GF-D8 (cell line): ENCODE measurements at places on chromosomes 13 and 19.

DNA sequence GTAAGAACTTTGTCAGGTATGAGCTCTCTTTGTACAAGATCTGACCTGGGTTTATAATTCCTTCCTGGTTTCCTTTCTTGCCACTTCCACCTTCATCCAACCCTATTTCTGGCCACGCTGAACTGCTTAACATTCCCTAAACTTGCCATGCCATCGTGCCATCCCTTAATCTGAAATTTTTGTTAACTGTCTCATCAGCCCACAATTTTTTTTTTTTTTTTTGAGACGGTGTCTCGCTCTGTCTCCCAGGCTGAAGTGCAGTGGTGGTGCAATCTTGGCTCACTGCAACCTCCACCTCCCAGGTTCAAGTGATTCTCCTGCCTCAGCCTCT, 144.6 kb downstream of the GGACT start:
- no peak for DNase-seq

DNA sequence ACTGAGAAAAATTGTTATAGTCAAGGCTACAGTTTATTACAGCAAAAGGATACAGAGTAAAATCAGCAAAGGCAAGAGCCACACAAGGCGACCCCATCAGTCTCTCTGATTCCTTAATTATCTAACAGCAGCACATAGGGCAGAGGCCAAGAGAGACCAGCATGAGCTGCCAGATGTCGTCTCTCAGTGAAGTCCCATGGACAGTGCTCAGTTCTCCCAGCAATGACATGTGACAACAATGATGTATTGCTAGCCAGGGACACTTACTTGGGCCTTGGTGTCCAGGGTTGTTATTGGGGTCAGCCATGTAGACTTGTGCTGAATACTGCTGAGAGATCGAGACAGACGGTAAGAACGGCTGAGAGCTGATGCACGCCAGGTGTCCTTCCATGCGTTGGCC, 22.3 kb downstream of the ZSWIM9 start:
- DNase-seq = no peak

GRCh38 chr19:18731562-18732008, 48.1 kb downstream of the CRTC1 start:
- no peak for DNase-seq

GRCh38 chr13:110229905-110230563, 76.9 kb downstream of the COL4A1 start:
- DNase-seq = no peak

- peak; percentile 39 for DNase-seq
Observed at GRCh38 chr13:108363666-108364065, 94.1 kb downstream of the TNFSF13B start.

DNA sequence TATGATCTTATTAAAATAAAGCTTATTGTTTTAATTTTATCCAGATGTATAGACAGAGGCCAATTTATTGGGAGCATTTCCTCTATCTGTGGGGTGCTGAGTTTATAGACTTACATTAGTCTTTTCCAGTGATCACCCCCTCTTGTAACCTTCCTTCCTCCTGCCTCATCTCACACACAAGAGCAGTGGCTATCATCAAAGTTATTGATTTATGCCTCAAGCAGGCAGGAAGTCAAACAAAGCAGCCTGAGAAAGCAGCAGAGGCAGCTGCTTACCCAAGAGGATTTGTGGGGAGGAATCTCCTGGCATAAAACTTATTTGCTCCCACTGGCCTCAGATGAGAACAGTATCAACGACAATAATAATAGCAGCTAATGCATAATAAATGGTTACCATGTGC, 26.3 kb upstream of the DCLK1 start:
- DNase-seq = no peak

- no peak for DNase-seq
Observed at GRCh38 chr13:106514928-106515634, 20.4 kb downstream of the EFNB2 start.

DNA sequence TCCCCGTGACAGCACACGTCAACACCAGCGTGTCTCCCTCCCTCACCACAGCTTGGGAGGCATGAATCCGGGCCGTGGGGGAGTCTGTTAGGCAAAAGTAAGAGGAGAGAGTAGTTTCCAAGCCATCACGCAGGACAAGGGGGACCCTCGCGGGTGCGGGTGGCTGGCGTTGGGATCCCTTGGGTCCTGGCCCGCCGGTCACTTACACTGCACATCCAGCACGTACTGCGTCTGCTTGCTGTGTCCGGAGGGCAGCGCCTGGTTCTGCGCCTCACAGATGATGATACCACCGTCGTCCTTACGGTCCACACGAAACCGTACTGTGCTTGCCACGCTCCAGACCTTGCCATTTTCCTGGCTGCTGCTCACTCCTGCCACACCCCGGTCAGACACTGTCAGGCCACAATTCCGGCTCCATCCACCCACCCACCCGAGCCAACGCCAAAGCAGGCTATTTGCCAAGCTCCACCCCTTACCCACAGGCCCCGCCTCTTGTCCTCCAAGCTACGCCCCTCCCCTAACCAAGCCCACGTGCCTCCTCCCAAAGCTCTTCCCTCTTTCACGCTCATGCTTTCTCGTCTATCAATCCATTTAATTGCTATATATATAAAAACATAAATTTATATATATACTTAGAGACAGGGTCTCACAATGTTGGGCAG, 6.6 kb upstream of the ZNF428 start:
- DNase-seq = peak; percentile 9

- DNase-seq = no peak
Observed at GRCh38 chr19:28063702-28064101, 1149.2 kb downstream of the UQCRFS1 start.

DNA sequence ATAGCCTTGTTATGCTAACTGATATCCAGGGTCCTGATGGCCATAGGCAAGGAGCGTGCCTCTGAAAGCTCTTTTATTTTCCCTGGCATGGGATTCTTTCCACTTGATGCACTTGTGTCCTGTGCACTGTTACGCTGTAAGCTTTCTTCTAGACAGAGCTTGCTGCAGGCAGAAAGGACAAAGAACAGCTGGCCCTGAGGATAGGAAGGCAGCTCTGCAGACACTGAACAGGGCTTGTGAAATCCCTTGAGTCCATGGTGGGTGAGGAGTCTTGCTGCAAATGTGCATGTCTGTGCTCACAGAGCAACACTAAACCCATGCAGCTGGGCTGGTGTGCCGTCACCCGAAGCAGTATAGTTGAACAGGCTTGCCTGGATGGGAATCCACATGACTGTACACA, 126.6 kb downstream of the AKAP11 start:
- no peak for DNase-seq

- no peak for DNase-seq
Observed at GRCh38 chr13:111282425-111282824, 38.0 kb upstream of the TEX29 start.

GRCh38 chr19:39792999-39793546, 14.4 kb downstream of the LEUTX start:
- DNase-seq = no peak

- DNase-seq = no peak
Observed at GRCh38 chr19:41998246-41999020, 4.4 kb upstream of the ATP1A3 start.

DNA sequence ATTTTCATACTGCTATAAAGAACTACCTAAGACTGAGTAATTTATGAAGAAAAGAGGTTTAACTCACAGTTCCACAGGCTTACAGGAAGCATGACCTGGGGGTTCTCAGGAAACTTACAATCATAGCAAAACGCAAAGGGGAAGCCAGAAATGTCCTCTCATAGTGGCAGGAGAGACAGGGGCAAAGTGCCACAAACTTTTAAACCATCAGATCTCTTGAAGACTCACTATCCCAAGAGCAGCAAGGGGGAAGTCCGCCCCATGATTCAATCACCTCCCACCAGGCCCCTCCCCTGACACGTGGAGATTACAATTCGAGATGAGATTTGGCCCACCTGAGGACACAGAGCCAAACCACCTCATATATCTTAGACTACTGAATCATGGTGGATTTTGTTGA, 198.7 kb downstream of the KCTD12 start:
- DNase-seq = no peak

GRCh38 chr19:42093926-42094325, 18.0 kb downstream of the ZNF574 start:
- no peak for DNase-seq

GRCh38 chr19:6873708-6874431, 13.5 kb upstream of the ADGRE1 start:
- DNase-seq = no peak

DNA sequence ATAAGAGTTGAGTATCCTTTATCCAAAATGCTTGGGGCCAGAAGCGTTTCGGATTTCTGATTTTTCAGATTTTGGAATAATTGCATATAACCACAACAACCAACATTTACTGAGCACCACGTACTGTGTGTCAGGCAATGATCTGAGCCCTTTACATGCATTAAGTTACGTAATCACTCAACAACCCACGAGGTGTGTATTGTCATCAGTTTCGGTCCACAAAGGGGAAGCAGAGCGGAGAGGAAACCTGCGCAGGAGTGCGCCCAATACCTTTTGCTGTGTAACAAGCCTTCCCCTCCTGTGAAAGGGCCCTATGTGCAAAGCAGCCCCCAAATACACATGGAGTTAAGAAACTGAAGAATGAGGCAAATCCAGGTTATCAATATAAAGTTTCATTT, 20.7 kb upstream of the NLRP12 start:
- no peak for DNase-seq

DNA sequence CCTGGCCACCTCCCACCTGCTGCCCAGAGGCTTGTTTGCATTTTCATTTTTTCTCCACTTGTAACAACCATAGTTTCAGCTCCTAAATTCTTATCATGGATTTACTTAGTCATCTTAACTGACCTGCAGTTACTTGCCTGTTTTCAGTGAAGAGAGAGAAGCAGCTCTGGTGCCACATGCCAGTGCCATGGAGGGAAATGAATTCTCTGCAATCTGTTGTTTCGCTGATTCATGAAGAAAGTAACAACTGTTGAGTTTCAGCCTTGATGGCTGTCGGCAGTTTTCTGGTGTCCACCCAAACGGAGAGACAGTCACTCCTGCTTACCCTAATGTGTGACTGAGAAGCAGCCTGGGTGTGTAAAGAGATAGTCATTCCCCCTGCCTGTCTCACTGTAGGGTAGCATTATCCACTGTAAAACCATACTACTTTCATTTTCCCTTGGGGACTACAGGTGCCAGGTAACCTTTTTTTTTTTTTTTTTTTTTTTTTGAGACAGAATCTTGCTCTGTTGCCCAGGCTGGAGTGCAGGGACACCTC, 116.1 kb downstream of the DNAJC3 start:
- DNase-seq = no peak

DNA sequence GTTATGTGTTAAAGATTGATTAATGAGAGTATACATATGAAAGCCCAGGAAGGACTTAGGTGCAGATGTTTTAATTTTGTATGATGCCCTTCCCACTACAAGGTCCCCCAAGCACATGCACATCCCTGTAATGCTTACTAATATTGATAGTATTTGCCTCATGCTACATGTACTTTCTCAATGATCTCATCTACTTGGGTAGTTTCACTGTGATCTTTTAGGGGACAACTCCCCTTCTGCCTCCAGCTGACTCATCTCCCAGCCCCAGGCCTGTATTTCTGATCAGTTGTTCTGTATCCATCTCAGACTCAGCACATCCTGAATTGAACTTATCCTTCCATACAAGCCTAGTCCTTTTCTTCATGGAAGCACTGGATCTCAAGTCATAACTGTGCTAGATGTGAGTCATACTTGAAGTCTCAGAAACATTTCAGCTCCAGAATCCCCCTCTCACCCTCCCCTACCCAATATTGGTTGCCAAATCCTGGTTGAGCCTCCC, 49.4 kb upstream of the INTS6 start:
- DNase-seq = no peak

- no peak for DNase-seq
Observed at GRCh38 chr19:51181913-51182419, 39.9 kb downstream of the SIGLEC7 start.

- DNase-seq = no peak
Observed at GRCh38 chr13:108214441-108215271, 680 bp downstream of the LIG4 start.

- no peak for DNase-seq
Observed at GRCh38 chr13:95559100-95559499, 6.6 kb downstream of the CLDN10 start.

DNA sequence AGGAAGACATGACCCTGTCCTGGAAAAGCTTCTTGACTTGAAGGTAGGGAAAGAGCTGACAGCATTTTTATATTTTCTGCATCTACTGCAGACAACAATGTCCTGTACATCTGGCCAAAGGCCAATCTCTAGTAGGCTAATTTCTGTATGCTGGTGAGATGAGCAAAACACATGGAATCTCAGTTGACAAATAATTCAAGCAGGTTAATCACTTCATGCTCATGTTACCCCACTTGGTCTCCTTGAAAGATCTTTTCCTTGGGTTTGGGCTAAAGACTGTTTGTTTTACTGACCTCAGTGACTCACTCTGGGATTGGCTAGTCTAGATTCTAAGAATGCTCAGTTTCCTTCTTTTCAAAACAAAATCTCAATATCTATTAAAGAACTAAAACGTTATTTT, 298.8 kb downstream of the LMO7 start:
- no peak for DNase-seq

- peak; percentile 87 for DNase-seq
Observed at GRCh38 chr13:94480672-94481145, 1.2 kb upstream of the DCT start.

GRCh38 chr13:78827471-78827870, 168.5 kb upstream of the OBI1 start:
- no peak for DNase-seq

DNA sequence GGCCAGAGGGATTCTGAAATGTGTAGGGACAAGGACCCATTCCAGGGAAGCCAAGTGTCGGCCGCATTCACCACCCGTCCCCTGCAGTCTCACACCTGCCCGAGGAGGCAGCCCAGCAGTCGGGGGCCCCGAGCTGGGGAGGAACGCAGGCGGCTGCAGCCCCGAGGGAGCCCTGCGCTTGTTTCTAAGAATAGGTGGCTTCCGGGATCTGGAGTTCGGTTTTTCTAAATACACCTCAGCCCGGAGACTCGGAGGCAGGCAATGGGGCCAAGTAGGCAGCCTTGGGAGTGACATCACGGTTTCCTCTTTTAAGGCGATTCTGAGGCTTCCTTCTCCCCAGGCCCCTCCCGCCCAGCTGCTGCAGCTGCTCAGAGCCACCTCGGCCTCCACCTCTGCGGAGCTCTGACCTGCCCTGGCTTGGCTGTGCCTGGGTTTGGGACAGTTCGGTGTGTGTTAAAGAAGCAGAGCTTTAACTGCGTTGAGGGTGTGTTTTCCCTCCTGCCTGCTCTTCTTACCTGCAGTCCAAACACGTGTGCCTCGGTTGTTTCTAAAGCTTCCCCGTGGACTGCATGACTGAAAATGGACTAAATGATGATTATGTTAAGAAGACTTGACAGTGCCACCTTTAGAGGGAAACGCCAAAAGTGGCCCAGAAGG, 80.5 kb downstream of the COL4A2 start:
- no peak for DNase-seq

GRCh38 chr19:35171730-35172129, 17.2 kb downstream of the FXYD5 start:
- DNase-seq = no peak

- DNase-seq = no peak
Observed at GRCh38 chr13:97766749-97767148, 186.7 kb upstream of the IPO5 start.

GRCh38 chr13:101621099-101621498, 168.6 kb downstream of the ITGBL1 start:
- DNase-seq = no peak

DNA sequence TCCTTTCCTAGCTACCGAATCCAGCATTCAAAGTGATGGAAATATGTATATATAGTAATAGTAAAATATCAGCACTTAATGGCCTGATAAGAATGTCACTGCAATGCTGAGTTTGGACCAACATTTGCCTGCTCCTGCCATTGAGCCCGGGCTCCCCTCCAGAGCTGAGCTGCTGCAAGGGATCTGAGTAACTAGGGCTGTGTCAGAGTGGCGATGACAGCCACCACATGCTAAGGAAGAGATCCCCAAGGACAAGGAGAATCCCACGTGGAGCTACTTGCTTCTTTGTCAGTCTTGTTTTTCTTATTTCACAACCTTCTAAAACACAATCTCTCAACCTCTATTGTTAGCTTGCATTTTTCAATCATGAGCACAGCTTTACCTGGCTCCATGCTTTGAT, 19.5 kb upstream of the ALOX5AP start:
- no peak for DNase-seq
